Renal pelvis (tissue), 12 donors: ENCODE measurements at places on chromosomes 4 and X.
A peak's percentile ranks its signal among the peaks of the same experiment; 100 is the strongest.

- peak; percentile 87 for DNase-seq
Observed at GRCh38 chrX:154369449-154370299, 4.8 kb downstream of the FLNA start.

GRCh38 chr4:179624768-179625181, 2182.5 kb upstream of the AGA start:
- no peak for DNase-seq

DNA sequence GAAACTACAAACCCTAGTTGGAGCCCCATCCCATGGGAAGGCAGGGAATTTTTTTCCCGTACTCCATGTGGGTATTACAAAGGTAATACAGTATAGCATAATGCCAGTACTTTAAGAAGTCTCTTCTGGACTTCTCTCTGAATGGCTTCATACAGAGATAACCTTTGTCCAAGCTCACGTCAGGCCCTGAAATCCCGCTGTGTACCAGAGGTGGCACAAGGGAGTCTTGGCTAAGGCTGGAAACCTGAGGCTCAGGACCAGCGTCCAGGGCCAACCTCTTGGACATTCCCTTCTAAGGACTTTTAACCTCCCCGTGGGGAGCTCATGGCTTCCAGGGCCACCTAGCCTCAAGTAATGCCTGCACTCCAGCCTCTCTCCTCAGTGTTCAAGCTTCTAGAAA, 338.9 kb upstream of the FAM241A start:
- no peak for DNase-seq

DNA sequence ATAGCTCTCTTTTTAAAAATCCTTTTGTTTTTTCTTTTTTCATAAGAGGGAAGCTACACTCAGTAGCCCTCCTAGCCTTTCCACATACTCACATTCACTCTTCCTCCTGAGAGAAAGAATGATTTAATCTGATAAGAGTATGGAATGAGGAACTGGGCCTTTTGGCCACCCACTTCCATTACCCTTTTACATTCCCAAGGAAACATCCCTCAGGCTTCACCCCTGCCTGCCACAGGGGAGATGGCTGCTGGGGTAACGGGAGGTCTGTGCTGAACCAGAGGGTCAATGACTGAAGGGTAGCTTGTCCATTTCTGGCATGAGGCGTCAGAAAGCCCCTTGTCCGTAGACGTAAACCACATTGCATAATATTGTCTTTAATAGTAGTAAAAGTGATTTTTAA, 67.2 kb upstream of the CCSER1 start:
- DNase-seq = no peak

DNA sequence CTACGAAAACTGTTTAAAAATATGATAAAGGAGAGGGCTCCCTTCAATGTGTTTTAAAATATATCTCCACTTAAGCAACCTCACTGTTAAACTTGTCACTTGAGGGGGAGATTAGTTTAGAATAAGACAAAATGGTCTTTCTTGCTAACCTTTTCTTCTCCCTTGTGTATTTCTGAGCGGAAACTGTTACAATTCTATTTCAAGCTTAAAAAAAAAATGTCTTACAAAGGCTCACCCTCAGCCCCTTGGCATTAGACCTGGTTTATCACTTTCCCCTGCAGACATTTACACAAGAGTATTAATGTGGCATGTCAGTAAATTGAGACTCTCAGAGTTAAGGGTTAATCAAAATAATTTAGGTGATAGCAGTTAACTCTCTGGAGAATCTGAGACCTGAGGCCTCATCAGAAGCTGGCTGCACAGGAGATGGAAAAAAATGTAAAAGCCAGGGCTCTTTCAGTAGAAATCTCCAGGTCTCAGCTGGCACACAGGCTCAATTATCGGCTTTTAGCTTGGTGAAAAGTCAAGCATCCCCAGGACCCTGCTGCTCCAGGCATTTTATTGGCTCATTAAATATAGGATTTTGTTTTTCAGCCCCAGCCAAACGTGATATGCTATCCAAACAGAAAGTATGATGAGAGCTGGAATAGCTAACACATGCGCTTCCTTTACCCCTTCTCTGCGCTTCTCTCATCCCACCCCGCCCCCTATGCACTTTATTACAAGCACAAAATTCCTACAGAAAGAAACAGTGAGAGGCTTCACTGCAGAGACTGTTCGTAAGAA, 130.5 kb downstream of the PPA2 start:
- DNase-seq = peak; percentile 7

DNA sequence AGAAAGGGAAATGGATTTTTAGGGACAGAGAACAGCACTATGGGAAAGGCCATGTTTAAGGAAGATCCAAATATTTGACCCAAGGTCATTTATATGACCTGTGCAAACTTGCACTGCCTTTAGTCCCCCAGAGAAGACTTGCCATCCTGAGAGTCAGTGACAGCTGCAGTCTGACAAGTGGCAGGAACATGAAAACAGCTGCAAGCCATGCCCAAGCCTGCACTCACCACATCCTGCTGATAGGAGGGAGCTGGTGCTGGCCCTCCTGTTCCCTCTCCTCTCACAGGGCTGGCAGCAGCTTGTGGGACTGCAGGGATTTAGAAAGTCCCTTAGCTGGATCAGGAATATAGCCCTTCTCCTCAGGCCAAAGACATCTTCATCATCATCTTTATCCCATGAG, 187.7 kb downstream of the RAP1GDS1 start:
- no peak for DNase-seq

GRCh38 chr4:23710298-23710697, 179.5 kb downstream of the PPARGC1A start:
- DNase-seq = no peak

DNA sequence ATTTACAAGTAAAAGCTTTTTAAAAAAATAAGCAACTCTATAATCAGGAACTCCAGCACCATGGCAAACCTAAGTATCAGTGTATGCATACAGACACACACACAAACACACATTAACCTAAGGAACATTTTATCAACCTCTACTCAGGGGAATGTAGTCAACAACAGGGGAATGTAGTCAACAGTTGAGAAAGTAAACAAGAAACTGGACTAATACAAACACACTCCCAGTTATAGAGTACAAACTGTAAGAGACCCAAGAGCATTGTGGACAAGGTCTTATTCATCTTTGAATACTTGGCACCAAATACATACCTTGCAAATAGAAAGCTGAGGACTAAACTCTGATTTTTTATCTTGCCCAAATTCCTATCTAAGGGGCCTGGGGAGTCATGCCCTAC, 36.2 kb downstream of the PAPSS1 start:
- no peak for DNase-seq

GRCh38 chr4:71595576-71596108, 188.2 kb downstream of the GC start:
- no peak for DNase-seq

- no peak for DNase-seq
Observed at GRCh38 chr4:88447371-88448095, 9.4 kb upstream of the HERC5 start.

GRCh38 chr4:84366161-84366560, 132.9 kb downstream of the NKX6-1 start:
- DNase-seq = peak; percentile 9

GRCh38 chr4:89301902-89302301, 5.7 kb downstream of the GPRIN3 start:
- no peak for DNase-seq

DNA sequence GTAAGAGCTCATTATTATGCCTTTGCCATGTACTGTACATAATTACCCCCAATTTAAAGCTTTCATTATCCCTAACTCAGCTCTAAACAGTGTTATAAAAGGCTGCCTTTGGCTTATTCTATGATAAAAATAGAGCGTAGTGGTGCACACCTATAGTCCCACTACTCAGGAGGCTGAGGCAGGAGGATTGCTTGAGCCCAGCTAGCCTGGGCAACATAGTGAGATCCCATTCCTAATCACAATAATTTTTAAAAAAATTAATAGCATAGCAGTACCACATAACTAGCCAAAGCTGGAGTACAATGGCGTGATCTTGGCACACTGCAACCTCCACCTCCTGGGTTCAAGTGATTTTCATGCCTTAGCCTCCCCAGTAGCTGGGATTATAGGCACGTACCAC, 112.4 kb downstream of the PDS5A start:
- DNase-seq = no peak

DNA sequence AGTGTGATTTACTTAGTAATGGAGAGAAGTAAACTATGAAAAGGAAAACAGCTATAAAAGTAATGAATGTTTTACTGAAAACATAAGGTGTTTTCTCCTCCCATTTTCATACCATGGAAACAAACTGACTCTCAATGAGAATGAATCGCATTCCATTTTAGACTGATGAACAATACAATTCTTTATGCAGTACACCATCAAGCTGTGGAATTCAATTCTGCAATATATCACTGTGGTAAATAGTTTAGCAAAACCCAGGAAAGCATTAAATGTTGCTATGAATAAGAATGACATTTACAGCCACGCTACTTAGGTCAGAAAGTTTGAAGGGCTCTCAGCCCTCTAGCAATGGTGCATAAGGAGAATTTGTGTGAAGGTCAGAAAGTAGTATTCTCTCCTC, 7.4 kb downstream of the DCAF8L2 start:
- DNase-seq = peak; percentile 8

DNA sequence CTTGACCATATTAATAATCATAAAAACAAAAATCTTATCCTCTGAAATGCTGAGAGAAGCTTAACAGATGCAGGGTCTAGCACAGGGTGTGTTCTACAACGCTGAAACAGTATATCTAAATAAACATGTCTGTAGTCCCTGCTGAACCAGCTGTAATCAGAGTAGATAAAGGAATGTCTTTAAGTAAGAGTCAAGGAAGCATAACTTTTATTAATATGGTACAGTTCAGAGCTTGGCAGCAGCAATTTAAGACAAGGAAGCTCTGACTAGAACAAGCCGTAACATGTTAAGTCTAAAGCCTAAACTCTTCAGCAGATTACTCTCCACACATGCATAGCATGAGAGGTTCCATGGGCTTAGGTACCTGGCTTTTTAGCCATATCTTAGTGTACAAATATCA, 36.1 kb downstream of the NFKB1 start:
- DNase-seq = no peak

- DNase-seq = no peak
Observed at GRCh38 chr4:17561195-17561909, 15.6 kb upstream of the LAP3 start.

DNA sequence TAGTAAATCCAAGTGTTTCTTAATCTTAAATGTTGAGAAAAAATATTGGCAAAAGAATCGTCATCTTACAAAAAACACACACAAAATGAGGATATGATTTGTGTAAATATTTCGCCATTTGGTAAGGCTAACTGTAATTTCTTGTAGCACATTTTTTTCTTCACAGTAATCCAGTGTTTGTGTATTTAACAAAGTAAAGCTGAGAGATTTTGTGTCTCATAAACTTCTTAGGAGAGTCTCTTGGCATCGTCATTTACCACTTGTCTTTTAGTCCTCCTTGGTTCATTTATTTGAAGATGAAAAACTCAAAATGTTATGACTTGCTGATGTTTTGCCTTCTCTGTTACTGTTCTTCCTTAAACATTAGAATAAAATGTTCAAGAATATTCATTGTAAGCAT, 326.7 kb upstream of the PITX2 start:
- DNase-seq = no peak

GRCh38 chrX:150146271-150146896, 208.1 kb upstream of the EOLA2 start:
- no peak for DNase-seq

GRCh38 chr4:84939113-84939512, 27.4 kb downstream of the WDFY3 start:
- no peak for DNase-seq

GRCh38 chrX:130110379-130111219, at the start of gene ELF4:
ELF4 (minus strand) TSS chrX:130110497; CDS start chrX:130081330, 29,167 bp downstream.
- DNase-seq = no peak

- DNase-seq = no peak
Observed at GRCh38 chr4:165927366-165927765, 54.3 kb downstream of the TLL1 start.

DNA sequence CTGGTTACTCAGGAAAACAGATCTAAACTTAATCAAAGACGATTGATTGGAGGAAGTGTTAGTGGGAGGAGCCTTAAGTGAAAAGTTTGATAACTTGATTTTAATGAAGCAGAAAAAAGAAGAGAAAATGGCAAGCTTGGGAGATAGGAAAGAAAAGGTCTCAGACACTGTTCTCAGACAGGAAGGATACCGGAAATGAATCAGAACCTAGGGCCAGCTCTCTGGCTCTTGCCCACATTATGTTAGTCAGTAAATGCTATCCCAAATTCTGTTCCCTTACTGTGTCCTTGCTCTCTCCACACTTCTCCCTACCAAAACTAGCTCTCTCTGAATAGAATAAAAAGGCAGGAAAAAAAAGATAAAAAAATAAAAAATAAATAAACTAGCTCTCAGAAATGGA, 48.6 kb upstream of the TMEM164 start:
- no peak for DNase-seq

GRCh38 chr4:109861916-109862511, 14.1 kb downstream of the LRIT3 start:
- DNase-seq = peak; percentile 12

DNA sequence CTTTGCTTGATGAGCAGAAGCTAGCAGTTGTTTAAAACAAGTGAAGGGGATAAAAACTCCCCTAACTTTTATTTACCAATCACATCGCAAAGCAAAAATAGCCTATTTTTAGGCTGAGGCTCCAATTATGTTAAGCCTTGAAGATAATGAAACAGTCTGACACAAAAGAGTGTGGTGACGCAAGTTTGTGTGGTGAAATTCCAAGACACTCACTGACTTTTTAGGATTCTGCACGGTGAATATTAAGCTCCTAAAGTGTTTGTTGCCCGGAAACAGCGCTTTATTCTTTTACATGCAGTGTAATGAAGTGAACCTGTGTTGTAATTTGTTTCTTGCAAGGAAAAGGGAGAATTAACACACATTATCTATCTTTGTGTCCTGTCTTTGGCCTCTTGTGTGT, 74.8 kb downstream of the POLA1 start:
- no peak for DNase-seq

- no peak for DNase-seq
Observed at GRCh38 chrX:124045109-124045508, 83.6 kb downstream of the STAG2 start.

- DNase-seq = no peak
Observed at GRCh38 chrX:25941559-25942250, 196.4 kb upstream of the MAGEB18 start.

GRCh38 chr4:184306470-184306869, 88.8 kb upstream of the ENPP6 start:
- DNase-seq = no peak

GRCh38 chr4:162791226-162791625, 375.5 kb downstream of the NAF1 start:
- DNase-seq = no peak

- no peak for DNase-seq
Observed at GRCh38 chrX:72262077-72262476, 15.0 kb downstream of the RPS4X start.

- no peak for DNase-seq
Observed at GRCh38 chrX:122464341-122464740, 719.7 kb upstream of the GRIA3 start.

GRCh38 chr4:72430050-72430449, 139.0 kb downstream of the ADAMTS3 start:
- DNase-seq = no peak

- DNase-seq = no peak
Observed at GRCh38 chr4:183242291-183242690, 77.8 kb downstream of the CLDN22 start.

DNA sequence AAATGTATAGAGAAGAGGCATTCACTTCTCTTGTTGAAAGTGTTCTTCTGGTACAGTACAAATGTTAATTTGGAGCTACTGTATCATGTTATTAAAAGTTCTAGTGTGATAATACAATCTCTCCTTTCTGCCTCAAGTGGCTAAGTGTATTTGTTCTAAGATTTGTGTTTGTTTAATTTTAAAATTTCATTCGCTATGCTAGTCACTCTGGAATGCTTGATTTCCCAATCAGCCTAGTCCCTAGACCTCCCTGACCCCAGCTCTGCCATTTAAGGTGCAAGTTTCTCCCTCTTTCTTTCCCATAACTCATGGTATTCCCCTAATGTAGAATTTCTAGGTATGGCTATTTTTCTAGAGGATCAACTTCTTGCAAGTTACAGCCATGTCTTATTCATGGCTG, 817.4 kb downstream of the STIM2 start:
- DNase-seq = no peak
